ENCODE measurements at places on chromosomes 3 and 15.

DNA sequence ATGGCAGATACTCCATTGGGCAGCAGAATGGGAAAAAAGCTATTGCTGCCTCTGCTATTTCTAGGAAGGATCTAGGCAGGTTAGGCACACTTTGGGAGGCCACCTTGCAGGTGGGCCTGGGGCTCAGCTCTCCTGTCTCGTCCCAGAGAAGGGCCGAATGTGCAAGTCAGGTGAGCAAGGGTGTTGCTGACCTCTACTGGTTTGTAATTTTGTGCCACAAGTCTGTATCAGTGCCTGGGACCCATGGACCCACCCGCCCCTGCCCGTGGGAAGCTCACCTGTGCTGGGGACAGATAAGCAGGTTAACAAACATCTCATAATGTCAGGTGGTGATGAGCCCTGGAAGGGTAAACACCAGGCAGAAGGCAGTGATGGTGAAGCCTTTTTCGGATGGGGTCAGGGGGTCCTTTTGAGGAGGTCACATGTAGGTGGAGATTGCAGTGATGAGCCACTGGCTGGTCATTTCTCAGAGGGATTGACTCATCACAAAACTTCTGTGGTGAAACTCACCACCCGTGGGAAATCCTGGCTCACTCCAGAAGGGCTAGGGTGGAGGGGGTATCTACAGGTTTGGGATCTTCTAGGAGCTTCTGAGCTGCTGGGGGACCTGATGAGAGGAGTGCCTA, 161.3 kb downstream of the KLF13 start:
- no peak for DNase-seq

DNA sequence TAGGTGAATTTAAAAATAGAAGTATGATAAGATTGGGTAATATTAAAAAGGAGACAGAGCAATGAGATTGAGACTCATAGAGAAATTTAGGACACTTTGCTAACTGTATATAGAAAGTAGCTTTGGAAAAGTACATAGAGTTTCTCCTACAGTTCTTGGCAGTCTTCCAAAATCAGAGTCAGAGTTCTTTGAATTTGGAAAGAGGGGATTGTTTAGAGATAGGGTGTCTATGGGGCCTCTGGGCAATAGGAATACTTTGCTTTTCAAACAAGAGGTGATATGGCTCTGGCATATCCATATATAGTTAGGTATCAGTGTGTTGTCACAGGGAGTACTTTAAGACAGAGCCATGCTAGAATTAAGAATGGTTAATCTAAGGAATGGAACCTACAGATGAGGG, 477.1 kb upstream of the KCNMB2 start:
- DNase-seq: no peak

- DNase-seq: no peak
These were observed 9.6 kb upstream of the CPEB1 start for GRCh38 chr15:82656641-82657266.

GRCh38 chr15:40287968-40288367, 5.1 kb upstream of the ANKRD63 start:
- DNase-seq: no peak

GRCh38 chr15:77563623-77564156, 69.0 kb downstream of the LINGO1 start:
- no peak for DNase-seq

- no peak for DNase-seq
These were observed 1.0 kb downstream of the KLHL18 start for GRCh38 chr3:47283591-47284364.

- DNase-seq: no peak
These were observed 87.8 kb upstream of the RNU6-1 start for GRCh38 chr15:67927501-67928168.

GRCh38 chr3:123499322-123499721, 50.4 kb upstream of the ADCY5 start:
- no peak for DNase-seq

DNA sequence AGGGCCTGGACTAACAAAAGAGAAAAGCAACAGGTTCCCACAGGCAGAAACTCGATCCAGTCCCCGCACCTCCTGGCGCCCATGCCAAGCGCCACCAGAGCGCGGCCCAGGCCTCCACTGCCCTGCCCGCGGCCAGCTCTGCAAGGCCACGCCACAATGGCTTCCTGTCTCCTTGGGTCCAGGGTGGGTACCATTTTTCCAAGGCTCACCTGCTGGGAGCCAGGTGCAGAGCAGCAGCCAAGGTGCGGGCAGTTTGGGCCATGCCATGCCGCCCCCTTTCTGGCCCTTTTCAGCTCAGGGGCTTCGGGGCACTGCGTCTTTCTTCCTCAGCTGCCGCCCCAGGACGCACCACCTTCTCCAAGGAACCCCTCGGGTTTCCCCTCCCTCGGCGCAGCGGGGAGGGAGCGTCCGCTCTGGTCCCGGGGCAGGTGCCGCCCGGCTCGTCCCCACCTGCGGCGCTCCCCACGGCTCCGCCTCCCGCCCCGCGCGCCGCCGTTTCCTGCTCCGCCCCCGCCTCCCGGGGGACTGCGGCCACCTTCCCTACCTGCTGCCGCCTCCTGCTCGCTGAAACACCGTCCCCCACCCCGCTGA, at the start of gene ILDR1:
ILDR1 (minus strand) TSS at position 437 of the 591 bp plus-strand sequence; CDS start at position 267, 170 bp downstream.
- DNase-seq: no peak

- DNase-seq: no peak
These were observed 8.5 kb downstream of the SEC61A1 start for GRCh38 chr3:128060473-128061381.

DNA sequence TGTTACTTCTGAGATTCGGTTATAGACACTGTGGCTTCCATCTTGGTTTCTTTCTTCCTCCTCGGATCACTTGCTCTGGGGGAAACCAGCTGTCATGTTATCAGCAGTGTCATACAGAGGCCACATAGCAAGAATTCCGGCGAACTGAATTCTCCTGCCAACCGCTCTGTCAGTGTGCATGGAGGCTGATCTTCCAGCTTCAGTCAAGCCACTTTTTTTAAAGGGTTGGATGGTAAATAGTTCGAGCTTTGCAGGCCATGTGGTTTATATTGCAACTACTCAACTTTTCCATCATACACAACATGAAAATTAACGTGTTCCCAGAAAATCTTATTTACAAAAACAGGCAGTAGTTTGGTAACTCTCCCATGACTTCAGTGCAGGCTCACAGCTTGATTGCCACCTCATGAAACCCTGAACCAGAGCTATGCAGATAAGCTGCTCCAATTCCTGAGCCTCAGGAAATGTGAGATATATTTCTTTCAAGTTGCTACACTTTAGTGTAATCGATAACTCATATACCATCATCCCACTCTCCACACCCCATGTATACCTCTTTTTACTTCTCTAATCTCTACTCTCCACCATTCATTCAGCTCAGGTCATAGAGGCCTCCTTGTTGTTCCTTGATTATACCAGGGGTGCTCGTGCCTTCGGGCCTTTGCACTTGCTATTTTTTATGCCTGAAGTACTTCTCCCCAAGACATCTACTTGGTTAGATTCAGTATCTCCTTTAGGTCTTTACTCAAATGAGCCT, 7.2 kb downstream of the RPL22L1 start:
- no peak for DNase-seq

DNA sequence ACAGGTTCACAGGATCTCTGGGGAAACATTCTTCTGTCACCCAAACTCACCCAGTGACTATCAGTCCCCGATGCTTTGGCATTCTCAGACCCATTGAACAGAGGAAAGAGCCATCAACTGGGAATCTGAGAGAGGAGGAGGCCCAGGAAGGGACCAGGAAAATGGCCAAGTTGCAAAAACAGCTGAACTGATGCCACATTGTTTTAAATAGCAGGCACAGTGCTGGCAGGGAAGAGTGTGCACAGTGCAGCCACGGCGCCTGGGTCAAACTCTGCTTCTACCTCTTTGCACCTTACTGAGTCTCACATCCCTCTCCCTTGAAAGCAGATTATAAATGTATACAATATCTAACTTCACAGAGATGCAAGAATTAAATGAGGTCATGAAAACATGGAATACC, 66.4 kb downstream of the SRGAP3 start:
- no peak for DNase-seq

DNA sequence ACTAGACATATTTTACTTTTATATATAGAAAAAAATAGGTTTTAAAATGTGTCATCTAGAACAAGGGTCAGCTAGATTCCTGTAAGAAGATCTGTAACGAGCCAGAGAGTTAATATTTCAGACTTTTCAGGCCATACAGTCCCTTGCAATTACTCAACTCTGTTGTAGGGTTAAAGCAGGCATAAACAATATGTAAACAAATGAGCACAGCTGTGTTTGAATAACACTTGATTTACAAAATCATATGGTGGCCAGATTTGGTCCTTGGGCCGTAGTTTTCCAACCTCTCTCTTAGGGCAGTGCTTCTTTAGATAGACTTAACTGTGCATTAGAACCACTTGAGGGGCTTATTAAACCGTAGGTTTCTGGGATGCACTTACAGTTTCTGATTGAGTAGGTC, 19.6 kb downstream of the LRRC57 start:
- no peak for DNase-seq

DNA sequence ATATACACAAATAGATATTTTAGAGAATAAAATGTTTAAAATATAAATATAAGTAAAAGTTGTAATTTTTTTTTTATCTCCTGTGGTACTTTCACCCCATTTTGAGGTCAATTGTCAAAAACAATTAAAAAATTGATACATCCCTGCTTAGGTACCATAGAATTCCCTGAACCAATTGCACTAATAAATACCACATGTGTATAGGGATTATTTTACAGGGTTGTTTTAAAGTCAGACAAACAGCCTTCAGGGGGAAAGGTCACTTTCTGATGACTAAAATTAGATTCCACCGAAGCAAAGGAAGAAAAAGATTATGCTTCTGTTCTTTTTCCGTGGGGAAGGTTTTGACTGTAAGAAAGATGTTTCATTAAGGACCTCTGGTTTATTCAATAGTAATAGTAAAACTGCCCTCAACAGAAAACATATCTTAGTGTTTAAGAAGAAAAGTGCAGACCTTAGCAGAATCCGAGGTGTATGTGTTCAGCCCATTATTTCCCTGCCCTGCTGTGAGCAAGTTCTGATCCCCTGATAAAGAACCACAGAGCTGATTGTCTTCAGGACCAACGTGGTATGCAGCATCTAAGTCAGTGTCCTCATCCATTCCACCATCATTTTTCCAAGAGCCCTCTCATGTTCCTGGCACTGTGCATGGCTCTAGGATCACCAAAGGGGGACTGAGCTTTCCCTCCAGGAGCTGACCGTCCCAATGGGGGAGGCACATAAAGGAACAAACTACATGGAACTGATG, 132.9 kb upstream of the IL12A start:
- no peak for DNase-seq

DNA sequence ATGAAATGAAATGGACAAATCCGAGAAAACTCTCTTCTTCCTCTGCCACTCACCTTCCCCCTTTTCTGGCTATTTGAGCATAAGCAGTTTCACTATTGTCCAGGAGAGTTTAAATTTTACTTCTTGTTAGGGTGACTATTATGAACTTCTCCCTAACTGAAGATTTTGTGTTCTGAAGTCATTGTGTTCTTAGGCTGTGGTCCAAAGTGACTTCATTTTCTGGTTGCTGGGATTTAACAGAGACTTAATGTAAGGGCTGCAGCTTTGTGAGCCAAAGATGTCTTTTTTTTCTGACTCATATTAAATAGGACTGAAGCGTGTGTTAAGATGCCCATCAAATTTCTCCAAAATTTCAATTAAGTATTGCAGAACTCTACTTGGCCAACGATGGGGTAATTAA, 46.5 kb upstream of the FSTL1 start:
- no peak for DNase-seq
